ENCODE measurements at places on chromosomes 16 and 17.

- no peak for DNase-seq
Measured at GRCh38 chr17:52505601-52506000, 347.1 kb upstream of the CA10 start.

DNA sequence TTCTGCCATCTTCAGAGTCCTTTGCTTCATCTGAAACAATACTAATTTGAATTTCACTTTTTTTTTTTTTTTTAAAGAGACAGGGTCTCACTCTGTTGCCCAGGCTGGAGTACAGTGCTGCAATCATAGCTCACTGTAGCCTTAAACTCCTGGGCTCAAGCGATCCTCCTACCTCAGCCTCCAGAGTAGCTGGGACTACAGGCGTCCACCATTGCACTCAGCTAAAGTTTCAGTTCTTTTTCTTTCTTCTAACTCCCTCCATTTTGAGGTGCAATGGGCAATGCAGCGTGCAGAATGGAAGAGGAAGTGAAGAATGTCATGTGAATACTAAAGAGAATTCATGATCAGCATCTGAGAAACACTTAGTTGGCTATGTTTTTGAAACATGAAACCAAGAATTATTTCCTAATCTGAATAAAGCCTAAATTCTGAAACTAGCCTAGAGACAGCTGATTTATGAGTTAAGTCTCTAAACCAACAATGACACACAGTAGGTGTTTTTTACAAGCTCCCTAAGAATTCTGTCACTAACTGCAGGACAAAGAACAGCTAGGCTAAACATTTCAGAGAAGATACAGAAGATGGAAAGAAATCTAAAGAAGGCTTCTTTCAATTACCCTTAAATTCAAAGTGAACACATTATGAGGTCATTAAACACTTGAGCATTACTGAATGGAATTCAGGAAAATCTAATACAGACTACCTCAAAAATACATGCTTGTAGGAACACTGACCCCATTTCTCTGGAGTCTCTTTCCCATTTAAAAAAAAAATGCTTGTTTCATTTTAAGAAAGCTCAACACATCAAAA, 21.0 kb downstream of the SNN start:
- no peak for DNase-seq

DNA sequence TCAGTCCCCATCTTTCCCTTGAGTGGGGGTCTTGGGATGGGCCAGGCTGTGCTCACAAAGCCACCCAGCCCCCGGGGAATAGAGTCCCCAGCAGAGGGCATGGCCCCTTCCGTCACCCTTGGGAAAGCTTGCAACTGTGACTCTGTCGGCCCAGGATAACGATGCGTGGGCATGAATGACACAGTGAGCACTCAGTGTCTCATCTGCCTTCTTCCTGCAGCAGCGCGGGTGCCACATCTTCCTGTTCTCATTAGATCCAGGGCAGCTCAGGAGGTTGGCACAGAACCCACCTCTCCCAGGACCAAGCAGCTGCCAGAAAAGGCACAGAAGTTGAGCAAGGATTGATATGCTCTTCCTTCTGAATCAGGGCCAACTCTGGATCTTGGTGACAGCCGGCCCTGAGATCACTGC, 84.7 kb downstream of the MRC2 start:
- no peak for DNase-seq

DNA sequence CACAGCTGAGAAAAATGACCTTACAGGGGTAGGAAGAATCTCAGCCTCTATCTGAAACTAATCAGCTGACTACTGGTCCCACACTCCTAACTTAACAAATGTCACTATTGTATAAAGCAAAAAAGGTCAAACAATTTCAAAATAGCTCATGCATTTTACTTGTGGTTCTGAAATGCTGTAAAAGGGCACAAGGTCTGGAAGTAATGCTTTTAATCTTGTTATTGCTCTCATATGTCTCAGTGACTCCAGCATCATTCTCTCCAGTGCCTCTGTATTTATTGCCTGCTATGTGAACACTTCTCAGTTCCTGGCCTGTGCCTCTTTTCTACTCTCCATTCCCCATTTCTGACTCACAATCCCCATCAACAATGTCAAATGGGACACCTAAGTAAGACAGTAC, 937.7 kb downstream of the CDH11 start:
- no peak for DNase-seq

DNA sequence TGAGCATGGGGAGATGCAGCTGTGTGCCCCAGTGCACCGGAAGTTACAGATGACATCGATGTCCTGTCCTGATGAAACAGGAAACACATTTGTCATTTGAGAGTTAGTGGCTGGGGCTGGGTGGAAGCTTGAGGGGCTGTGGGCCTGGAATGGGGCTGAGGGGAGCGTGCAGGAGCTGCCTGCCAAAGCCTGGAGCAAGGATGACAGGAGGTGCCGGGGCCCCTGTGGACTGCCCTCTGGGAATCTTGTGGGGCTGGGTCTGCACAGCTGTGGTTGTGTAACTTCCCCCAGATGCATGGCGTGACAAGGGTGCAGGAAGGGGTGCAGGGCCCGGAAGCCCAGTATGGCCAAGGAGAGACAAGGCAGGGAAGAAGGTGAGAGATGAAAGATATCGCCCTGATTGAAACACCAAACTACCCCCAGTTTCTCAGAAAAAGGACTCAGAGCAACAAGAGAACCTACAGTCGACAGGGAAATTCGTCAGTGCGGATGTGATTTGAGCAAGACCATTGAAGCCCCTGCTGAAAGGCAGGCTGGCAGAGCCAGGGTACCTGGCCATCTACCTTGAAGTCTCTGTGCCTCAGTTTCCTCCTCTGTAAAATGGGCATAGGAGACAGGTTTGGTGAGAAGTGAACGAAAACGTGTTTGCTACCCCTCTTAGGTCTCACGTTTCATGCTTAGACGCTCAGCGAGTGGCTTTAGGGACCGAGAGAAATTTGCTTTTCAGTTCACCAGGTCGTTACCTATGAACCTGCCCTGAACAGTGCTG, 8.8 kb downstream of the MMP25 start:
- peak; percentile 77 for DNase-seq

GRCh38 chr17:76155988-76156661, 15.1 kb upstream of the FOXJ1 start:
- no peak for DNase-seq

- DNase-seq: no peak
Measured at GRCh38 chr17:42266918-42267766, 9.0 kb downstream of the STAT5B start.

DNA sequence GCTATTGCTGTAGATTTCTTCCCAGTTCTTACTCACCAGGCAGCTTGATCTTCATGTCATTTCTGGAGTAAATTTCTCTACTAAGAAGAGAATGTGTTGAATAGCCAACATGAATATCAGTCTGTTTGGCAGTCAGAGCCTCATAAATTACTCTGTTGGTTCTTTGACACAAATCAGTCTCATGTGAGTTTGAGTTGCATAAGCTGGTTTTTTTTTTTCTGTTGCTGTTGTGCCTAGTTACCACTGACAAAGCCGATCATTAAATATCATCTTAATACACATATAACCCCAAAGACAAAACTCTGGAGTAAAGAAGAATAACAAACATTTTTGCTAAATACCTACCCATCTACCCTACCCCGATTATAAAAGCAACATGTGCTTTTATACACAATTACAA, 240.5 kb upstream of the KCNJ16 start:
- DNase-seq: no peak

GRCh38 chr17:77618731-77619130, 339.8 kb upstream of the TNRC6C start:
- no peak for DNase-seq

GRCh38 chr17:77887464-77888241, 70.8 kb upstream of the TNRC6C start:
- no peak for DNase-seq

DNA sequence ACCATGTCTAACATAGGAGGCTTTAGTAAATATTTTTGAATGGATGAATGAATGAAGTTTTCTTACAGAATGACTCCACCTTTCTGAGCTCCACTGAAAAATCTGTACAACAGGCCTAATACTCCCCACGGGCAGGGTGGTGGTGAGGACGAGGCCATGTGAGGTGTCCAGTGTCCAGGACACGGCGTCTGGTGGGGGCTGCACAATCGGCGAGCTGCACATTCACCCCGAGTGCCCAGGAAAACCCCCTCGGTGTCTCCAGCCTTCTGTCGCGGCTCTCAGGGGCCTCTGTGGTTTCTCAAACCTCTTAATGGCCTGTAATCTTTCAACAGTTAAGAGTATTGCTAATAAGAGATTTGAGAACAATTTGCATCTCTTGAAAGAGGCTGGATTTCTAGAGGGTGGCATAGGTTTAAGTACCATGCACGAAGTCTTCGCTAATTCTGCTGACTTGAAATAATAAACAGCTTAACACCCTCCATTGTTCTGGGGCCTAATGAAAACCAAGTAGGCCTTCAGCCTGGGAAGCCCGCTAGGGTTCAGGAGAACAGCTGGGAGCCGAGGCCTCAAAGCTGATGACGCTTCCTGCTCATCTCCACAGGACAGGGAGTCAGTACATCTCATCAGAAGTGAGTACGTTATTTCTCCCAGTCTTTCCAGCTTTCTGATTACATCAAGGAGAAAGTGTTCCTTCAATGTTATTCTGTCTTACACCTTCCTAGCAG, 304.6 kb upstream of the FOXF1 start:
- no peak for DNase-seq

Measured in KBM-7 (cell line).